ENCODE measurements at places on chromosomes 2 and 18.

- no peaks in the 10 kb centered on the region for H3K36me3 ChIP-seq
- DNase-seq: no peak
- H3K27me3 ChIP-seq: no peaks in the 10 kb centered on the region
- H3K27ac ChIP-seq: no peak overlapping the region
These were observed 185.5 kb downstream of the MYCN start for GRCh38 chr2:16125614-16126516.

DNA sequence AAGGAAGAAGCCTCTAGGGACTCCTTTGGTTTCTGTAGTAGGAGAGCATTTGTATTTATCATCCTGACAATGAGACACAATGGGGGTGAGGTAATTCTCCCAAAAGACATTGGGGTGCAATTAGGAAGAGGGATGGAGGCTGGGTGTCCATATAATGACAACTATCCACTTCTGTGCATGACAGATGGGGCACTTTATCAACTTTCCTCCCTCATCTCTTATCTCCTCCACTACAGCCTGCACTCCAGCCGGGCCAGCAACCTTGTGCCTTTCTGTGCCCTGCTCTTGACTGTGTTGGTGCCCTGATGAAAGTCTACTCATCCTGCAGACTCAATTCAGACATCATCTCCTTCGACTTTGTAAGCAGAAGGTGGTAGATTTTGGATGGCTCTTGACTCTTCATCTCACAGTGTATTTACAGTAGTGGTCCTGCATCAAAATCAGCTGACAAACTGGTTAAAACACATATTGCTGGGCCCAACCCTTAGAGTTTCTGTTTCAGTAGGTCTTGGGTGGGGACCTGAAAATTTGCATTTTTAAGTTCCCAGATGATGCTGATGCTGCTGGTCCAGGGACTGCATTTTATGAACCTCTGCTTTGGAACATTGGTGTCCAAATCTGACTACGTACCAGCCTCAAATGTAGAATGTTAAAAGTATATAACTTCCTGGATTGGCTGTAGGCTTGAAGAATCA lies 40.8 kb upstream of the CFAP36 start:
- no peak for DNase-seq
- peaks cover 2% of the 10 kb centered on the region for H3K27me3 ChIP-seq
- H3K36me3 ChIP-seq: no peaks in the 10 kb centered on the region

DNA sequence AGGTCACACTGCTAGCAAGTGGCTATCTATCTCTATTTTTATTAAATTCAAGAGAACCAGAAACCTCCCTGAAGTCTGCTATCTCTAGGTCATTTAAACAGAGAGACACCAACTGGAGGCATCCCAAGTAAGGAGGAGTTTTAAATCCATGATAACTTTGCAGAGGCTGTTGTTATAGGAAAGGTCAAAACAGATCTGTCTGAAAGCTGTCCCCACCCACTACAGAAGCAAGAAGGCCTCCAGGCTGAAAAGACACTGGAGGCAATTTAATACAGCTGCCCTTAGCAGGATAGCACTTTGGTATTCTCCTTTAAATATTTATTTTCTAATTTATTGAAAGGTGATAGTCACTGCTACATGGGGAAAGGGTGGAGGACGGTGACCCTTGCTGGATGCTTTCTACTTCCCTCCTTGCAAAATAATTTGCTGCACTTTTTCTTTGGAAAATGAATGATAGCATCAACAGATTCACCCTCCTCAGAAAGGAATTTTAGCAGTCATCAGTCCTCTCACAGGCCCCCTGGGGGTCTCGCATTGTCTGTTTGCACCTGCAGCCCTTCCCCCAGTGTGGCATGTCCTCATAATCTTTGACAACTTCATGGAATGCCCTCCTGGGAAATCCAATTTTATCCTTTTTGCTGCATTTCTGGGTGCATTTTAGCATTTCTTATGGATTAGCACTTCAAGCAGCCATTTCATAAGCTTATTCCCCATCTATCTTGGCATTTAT lies 429.5 kb upstream of the TNP1 start:
- no peak overlapping the region for H3K4me3 ChIP-seq
- no peak for DNase-seq
- no peaks in the 10 kb centered on the region for H3K27me3 ChIP-seq
- H3K4me1 ChIP-seq: no peaks in the 10 kb centered on the region
- no peaks in the 10 kb centered on the region for H3K36me3 ChIP-seq
- no peak overlapping the region for H3K27ac ChIP-seq

GRCh38 chr18:66560094-66560493 lies 43.8 kb downstream of the CDH19 start:
- no peak overlapping the region for H3K4me3 ChIP-seq
- H3K27me3 ChIP-seq: no peaks in the 10 kb centered on the region
- H3K36me3 ChIP-seq: no peaks in the 10 kb centered on the region
- no peak overlapping the region for H3K27ac ChIP-seq
- no peak for DNase-seq

GRCh38 chr18:14964002-14964401 lies 216.0 kb downstream of the ANKRD30B start:
- no peaks in the 10 kb centered on the region for H3K27me3 ChIP-seq
- no peaks in the 10 kb centered on the region for H3K36me3 ChIP-seq
- H3K4me3 ChIP-seq: no peak overlapping the region
- no peaks in the 10 kb centered on the region for H3K4me1 ChIP-seq

GRCh38 chr2:46982351-46983064 lies 66.9 kb upstream of the MCFD2 start:
- no peak overlapping the region for H3K4me3 ChIP-seq
- peaks cover 2% of the 10 kb centered on the region for H3K36me3 ChIP-seq
- no peaks in the 10 kb centered on the region for H3K27me3 ChIP-seq
- H3K27ac ChIP-seq: no peak overlapping the region
- no peaks in the 10 kb centered on the region for H3K4me1 ChIP-seq
- DNase-seq: no peak

GRCh38 chr2:54497763-54498680 lies 41.9 kb downstream of the SPTBN1 start:
- DNase-seq: no peak
- no peaks in the 10 kb centered on the region for H3K27me3 ChIP-seq
- H3K4me1 ChIP-seq: no peaks in the 10 kb centered on the region
- H3K27ac ChIP-seq: peak overlapping the region; percentile 52
- no peaks in the 10 kb centered on the region for H3K36me3 ChIP-seq

- no peaks in the 10 kb centered on the region for H3K27me3 ChIP-seq
- no peak overlapping the region for H3K27ac ChIP-seq
These were observed 7.0 kb downstream of the GPR35 start for GRCh38 chr2:240632306-240632721.

DNA sequence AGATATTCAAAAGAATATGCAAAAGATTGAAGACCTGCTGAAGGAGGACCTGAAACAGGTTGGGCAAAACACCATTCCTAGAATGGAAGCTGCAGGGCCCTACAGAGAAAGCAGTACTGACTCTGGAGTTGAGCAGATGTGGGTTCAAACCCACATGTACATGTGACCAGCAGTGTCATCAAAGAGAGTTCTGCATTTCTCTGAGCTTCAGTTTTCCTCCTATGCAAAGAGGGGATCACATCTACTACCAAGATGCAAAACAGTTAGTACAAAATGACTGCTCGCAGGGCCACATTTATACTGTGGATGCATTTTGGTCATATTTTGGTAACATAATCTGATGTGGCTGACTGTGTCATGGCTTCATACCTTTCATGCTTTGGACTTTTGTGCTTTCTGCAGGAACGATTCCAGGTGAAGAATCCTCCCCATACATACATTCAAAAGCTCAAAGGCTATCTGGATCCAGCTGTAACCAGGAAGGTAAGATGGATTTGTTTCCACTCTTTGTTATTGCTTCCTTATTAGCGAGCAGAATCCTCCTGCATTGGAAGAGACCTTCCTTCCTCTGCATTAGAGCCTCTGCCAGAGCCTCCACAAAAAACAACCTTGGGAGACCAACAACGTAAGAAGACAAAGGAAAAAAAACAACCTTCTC lies 174.8 kb downstream of the PRPF40A start:
- H3K36me3 ChIP-seq: no peaks in the 10 kb centered on the region
- H3K27ac ChIP-seq: peak overlapping the region; percentile 63
- H3K27me3 ChIP-seq: no peaks in the 10 kb centered on the region
- peaks cover 2% of the 10 kb centered on the region for H3K4me1 ChIP-seq

DNA sequence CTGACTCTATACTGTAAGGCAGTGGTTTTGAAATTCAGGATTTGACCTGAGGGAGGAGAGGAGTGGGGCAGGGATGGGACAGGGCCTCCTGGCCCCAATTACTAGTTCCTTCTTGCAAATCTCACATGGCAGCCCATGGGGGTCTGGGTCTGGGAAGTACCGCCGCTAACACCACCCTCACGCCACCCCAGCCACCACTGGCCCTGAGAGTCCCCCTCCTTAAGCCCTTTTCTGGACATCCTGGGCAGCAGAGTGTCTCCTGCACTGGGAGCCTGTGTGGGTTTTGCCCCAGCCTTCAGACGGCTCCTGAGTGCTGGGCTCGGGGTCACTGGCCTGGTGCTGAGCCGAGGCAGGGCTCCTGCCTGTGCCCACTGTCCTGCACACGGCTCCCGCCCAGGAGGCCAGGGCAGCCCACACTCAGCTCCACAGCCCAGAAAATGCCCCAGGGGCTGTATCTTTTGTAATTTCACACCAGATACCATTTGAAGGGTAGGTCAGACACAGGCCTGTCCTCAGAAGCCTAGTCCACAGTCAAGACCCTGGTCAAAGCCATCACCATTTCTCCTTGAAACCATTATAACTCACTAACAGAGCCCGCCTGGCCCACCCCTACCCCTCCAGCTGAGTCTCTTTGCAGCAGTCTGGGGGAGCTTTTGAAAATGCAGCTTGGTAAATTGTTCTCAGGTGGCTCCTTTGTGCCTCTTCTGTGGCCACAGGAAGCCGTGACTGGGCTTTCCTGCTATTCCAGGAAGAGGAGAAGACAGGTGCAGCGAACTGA lies 55.1 kb downstream of the CYP27C1 start:
- DNase-seq: no peak
- no peaks in the 10 kb centered on the region for H3K27me3 ChIP-seq
- no peak overlapping the region for H3K27ac ChIP-seq

DNA sequence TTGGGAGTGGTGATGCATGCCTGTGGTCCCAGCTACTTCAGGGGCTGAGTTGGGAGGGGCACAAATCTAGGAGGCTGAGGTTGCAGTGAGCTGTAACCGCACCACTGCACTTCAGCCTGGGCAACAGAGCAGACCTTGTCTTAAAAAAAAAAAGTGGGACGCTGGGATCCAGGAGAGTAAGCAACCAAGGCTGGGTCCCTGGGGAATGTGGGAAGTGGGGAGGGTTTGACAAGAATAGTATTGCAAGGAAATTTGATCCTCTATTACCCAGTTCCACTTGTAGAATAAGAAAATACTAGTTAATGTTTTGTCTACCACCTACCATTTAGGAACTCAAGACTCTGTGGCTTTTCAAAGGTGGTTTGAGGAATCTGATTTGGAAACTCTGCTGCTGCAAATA lies 21.1 kb upstream of the DYTN start:
- H3K27me3 ChIP-seq: no peaks in the 10 kb centered on the region
- H3K4me1 ChIP-seq: no peaks in the 10 kb centered on the region
- no peak overlapping the region for H3K4me3 ChIP-seq

DNA sequence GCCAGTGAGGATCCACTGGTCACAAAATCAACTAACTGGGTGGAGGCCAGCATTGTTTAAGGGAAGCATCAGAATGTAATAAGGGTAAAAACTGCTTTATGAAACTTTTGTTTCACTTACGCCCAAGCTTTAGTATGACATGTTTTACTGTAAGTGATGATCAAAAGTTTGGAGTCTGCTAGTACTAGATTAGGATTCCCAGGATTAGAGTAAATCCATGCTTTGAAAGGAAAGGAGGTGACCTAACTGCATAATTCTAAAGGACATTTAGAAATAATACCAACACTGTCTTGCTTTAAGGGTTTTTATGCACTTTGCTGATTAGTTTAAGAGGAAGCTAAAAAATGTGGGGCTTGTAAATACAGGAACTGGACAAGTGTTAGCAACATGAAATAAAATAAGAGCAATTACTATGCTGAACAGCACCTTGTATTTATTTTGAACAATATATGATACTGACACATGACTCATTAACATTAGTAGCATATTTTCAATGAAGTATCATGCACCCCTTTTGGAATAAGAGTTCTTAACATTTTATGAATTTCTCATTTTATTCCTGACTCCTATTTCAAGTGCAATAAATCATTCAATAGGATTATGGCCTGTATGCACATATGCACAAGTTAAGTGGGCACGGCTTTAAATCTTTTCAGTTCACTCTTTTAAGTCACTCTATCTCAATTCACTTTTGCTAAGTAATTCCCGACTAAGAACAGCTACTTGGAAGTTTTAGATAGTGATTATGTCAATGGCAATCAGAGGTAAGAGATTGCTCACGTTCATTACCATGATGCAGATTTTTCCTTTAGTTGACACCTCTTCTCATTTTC lies 62.5 kb downstream of the STK39 start:
- no peak overlapping the region for H3K27ac ChIP-seq
- H3K27me3 ChIP-seq: no peaks in the 10 kb centered on the region
- DNase-seq: no peak
- H3K36me3 ChIP-seq: no peaks in the 10 kb centered on the region
- H3K4me1 ChIP-seq: peaks cover 3% of the 10 kb centered on the region
- H3K4me3 ChIP-seq: no peak overlapping the region

DNA sequence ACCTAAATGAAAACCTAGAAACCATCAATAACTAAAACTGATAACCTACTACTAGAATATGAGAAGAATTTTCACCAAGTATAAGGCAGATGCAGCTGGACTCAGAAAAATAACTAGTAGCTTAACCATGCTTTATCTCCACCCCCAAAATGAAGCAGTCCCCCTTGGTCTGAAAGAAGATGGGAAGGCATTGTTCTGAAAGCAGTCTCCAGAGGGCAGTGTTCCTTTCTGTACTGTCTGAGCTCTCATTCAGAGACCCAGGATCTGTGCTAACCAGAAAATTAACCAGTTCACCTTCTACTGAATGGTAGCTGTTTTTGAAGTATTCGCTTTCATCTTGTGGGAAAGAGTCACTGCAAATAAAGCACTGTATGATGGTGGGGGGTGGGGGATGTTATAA lies 273.0 kb downstream of the PDE11A start:
- H3K36me3 ChIP-seq: no peaks in the 10 kb centered on the region
- no peak overlapping the region for H3K4me3 ChIP-seq
- no peaks in the 10 kb centered on the region for H3K27me3 ChIP-seq
- H3K4me1 ChIP-seq: no peaks in the 10 kb centered on the region

DNA sequence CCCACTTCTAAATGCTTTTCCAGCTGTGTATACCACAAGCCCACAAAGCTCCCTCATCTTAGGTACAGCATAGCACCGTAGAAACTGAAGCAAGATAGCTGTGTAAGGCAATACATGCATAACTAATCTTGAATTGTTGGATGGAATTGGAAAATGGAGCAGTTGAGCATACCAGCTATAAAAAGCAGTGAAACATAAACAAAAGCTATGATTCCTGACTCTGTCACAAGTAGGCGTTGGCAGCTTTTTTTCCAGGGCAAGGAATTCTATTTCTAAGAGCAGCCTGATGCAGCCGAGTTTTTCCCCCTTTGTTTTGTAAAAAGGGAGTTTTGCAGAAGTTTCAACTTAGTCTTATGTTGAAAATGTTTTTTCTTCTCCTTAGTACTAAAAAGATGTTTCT lies 32.4 kb downstream of the MOGAT1 start:
- H3K27me3 ChIP-seq: no peaks in the 10 kb centered on the region
- DNase-seq: no peak
- H3K36me3 ChIP-seq: no peaks in the 10 kb centered on the region

Data from aorta (tissue), 5 donors.